Spleen (tissue), 13 donors: ENCODE measurements at places on chromosomes 2 and 18. TPM values are rescaled to one million over a fixed set of nuclear protein-coding genes. Genes with fewer than 3 reads are reported as not detected.
A peak's percentile ranks its signal among the peaks of the same experiment; 100 is the strongest.

DNA sequence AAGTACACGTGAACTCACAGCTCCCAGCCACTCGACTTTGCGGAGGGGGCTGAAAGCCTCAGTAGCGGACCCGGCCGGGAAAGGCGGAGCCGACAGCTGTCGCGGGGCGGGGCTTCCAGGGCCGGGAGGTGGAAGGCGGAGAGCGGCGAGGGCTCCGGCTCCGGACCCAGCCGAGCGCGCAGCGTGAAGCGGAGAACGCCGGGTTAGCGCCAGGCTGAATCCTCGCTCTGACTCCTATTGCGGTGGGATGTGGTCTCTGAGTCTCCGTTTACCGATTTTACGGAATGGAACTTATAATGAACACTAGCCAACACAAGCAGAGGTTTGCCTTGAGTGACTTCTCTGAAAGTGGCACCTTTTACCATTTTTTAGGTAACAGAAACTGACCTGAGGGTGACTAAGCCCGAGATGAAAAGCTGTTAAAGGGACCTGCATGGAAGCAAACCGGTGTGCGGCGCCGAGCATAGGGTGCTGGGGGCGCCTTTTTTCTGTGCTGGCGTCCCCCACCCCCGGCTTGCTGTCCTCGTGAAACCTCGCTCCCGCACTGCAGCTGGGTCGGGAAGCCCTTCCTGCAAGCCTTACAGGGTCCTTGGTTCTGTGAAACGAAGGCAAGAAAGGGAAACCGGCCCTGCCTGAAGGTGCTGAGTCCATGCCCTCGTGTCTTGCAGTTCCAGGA, 72.9 kb downstream of the EN1 start:
- no peaks in the 10 kb centered on the region for H3K4me1 ChIP-seq
- H3K36me3 ChIP-seq: no peaks in the 10 kb centered on the region
- H3K4me3 ChIP-seq: peak overlapping the region; percentile 15

- no peak for DNase-seq
- H3K4me1 ChIP-seq: peaks cover 7% of the 10 kb centered on the region
- H3K27me3 ChIP-seq: no peaks in the 10 kb centered on the region
- H3K4me3 ChIP-seq: no peak overlapping the region
- no peaks in the 10 kb centered on the region for H3K36me3 ChIP-seq
These were observed 22.3 kb downstream of the QPCT start for GRCh38 chr2:37366773-37367172.

GRCh38 chr2:175432021-175432420, 250.5 kb upstream of the ATP5MC3 start:
- no peak overlapping the region for H3K4me3 ChIP-seq
- no peaks in the 10 kb centered on the region for H3K4me1 ChIP-seq
- H3K27me3 ChIP-seq: no peaks in the 10 kb centered on the region
- H3K27ac ChIP-seq: no peak overlapping the region
- H3K36me3 ChIP-seq: no peaks in the 10 kb centered on the region
- no peak for DNase-seq

GRCh38 chr2:8877332-8877731, 39.9 kb upstream of the KIDINS220 start:
- no peak overlapping the region for H3K4me3 ChIP-seq
- H3K4me1 ChIP-seq: no peaks in the 10 kb centered on the region
- H3K27ac ChIP-seq: no peak overlapping the region
- no peaks in the 10 kb centered on the region for H3K36me3 ChIP-seq
- DNase-seq: no peak
- no peaks in the 10 kb centered on the region for H3K27me3 ChIP-seq

GRCh38 chr2:173355132-173355865, 627 bp downstream of the CDCA7 start:
- H3K4me1 ChIP-seq: peaks cover 27% of the 10 kb centered on the region
- peaks cover 22% of the 10 kb centered on the region for H3K27me3 ChIP-seq
- DNase-seq: peak; percentile 86

DNA sequence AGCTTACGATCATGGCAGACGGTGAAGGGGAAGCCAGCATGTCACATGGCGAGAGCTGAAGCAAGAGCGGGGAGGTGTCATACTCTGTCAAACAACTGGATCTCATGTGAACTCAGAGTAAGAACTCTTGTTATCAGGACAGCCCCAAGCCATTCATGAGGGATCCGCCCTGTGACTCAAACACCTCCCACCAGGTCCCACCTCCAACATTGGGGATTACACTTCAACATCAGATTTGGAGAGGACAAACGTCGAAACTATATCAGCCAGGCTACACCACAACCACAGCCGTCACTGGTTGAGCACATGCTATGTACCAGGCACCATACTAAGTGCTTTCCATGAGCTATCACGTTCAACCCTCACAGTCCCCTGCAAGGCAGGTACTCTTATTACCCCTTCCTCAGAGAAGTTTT, 293.8 kb downstream of the PRKCE start:
- H3K4me3 ChIP-seq: no peak overlapping the region
- H3K36me3 ChIP-seq: no peaks in the 10 kb centered on the region
- no peak overlapping the region for H3K27ac ChIP-seq
- H3K27me3 ChIP-seq: no peaks in the 10 kb centered on the region
- H3K4me1 ChIP-seq: no peaks in the 10 kb centered on the region
- DNase-seq: no peak

Gene GPR35
- polyA plus RNA-seq: 7.4 TPM
